Esophagus muscularis mucosa (tissue), 4 donors: ENCODE measurements at places on chromosomes 7 and 10. TPM values are rescaled to one million over a fixed set of nuclear protein-coding genes. Genes with fewer than 3 reads are reported as not detected.
A peak's percentile ranks its signal among the peaks of the same experiment; 100 is the strongest.

DNA sequence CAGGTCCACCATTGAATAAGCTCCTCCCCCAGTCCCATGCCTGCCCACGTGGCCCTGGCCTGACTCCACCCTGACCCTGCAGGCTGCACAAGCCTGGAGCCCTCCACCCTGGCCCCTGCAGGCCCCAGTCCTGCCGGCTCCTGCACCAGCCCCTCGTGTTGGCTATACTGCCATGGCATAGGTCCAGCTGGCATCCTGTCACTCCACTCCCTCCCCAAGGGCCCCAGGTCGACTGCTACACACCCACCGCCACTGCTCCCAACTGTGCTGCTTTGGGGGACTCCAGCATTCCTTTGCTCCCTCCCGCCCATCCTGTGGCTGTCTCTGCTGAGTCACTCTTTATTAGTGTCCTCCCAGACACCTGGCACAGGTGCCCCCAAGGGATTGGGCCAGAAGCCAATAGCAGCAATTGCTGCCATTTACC is 32.4 kb upstream of the HSPA12A start:
- DNase-seq = no peak
- peaks cover 8% of the 10 kb centered on the region for H3K27me3 ChIP-seq
- peaks cover 2% of the 10 kb centered on the region for H3K4me1 ChIP-seq
- no peaks in the 10 kb centered on the region for H3K36me3 ChIP-seq

DNA sequence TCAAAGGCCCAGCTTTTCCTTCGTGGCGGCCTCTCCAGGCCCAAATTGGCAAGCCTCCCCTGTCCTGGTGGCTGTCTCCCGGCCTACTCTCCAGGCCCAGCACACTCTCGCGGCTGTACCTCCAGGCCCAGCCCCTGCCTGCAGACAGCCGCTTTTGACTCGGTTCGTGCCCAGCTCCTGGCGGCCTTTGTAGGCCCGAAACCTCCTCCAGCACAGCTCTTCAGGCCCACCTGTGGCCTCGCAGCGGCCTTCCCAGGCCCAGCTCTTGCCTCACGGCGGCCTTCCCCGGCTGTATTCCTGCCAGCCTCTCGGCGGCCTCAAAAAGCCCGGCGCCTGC is 18.2 kb upstream of the TMEM248 start:
- no peak for DNase-seq
- no peaks in the 10 kb centered on the region for H3K4me1 ChIP-seq
- no peak overlapping the region for H3K27ac ChIP-seq
- H3K27me3 ChIP-seq = no peaks in the 10 kb centered on the region
- no peak overlapping the region for H3K4me3 ChIP-seq

- no peak for DNase-seq
- no peaks in the 10 kb centered on the region for H3K27me3 ChIP-seq
- H3K27ac ChIP-seq = no peak overlapping the region
- no peaks in the 10 kb centered on the region for H3K36me3 ChIP-seq
Observed at GRCh38 chr7:33421429-33421828, 292.1 kb downstream of the BBS9 start.

SYT15B gene
- total RNA-seq = 4.2 TPM

DNA sequence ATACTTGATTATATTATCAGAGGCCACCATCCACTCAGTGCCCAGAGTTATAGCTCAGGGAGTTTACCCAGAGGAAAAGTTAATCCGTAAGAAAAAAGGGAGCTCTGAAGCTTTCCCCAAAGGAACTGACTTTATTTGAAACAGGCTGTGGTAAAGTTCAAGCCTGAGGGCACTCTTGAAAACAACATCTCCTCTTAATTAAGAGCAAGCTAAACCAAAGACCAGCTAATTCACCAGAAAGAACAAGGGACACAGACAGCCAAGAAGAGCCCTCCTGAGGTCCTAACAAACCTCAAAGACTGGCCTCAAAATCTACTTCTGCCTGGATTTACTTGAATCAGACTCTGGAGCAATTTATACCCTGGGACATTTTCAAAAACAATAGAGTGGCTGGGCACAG is 159.6 kb upstream of the CHST15 start:
- no peak for DNase-seq
- peaks cover 15% of the 10 kb centered on the region for H3K4me1 ChIP-seq
- H3K27ac ChIP-seq = no peak overlapping the region
- no peaks in the 10 kb centered on the region for H3K27me3 ChIP-seq
- no peaks in the 10 kb centered on the region for H3K36me3 ChIP-seq

DNA sequence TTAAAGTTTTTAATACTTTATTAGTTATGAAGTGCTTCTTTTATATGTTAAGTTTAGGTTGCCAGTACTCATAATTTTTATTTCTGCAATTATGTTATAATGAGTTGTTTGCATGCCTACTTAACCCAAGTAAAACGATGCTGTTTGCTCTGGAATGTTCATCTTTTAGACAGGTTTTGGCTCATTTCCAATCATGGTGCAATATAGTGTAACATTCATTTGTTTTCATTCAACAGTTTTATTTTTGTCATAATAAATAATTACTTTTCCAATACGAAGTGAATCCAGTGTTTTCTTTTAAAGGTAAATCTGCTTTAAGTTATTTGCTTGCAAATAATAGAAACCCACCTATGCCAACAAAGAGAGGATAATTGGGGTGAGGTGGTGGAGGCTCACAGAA is 22.1 kb downstream of the ARL5B start:
- peaks cover 3% of the 10 kb centered on the region for H3K36me3 ChIP-seq
- no peak overlapping the region for H3K4me3 ChIP-seq
- H3K27ac ChIP-seq = no peak overlapping the region
- no peaks in the 10 kb centered on the region for H3K27me3 ChIP-seq

CDH23 gene
- 14.4 TPM for total RNA-seq

GRCh38 chr7:106501605-106502580 is 159.1 kb downstream of the CCDC71L start:
- H3K4me3 ChIP-seq = no peak overlapping the region
- H3K36me3 ChIP-seq = no peaks in the 10 kb centered on the region
- H3K4me1 ChIP-seq = no peaks in the 10 kb centered on the region
- H3K27ac ChIP-seq = no peak overlapping the region

DNA sequence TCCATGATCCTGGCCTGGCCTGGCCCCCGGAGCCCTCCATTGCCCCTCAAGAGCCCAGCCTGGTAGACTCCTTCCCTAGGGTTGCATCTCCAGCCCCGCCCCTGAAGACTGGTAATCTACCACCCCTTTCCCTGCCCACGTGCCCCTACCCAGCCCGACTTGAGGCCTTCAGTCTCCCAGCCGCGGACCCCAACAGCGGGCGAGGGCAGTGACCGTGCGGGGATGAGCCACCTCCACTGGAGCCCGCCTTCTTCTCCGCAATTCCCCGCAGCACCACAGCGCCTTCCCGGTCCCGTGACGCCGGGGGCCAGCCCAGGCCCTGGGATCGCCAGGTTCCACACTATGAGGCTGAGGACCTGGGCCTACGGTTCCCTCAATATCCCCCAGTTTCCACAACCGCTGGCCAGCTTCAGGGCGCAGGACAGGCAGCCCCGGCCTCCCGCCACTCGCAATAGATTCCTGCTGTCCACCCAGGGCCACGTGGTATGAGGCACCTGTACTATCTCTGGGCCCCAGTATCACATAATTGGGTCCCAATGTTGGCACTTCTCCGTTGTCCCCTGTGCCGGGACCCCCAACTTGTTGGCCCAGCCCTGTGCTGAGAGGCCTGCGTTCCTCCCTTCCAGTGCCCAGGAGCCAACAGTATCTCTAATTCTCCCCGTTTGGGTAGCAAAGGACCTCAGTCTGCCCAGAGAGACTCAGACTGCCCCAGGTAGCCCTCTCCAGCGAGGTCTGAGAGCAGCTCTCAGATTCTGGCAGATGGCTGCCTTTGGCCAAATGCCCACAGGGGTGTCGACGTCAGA is 1.1 kb upstream of the GPRIN2 start:
- H3K4me1 ChIP-seq = peaks cover 13% of the 10 kb centered on the region
- H3K36me3 ChIP-seq = no peaks in the 10 kb centered on the region
- peaks cover 18% of the 10 kb centered on the region for H3K27me3 ChIP-seq
- H3K4me3 ChIP-seq = no peak overlapping the region
- no peak for DNase-seq
- no peak overlapping the region for H3K27ac ChIP-seq

ABCB1 gene
- total RNA-seq = 4.2 TPM

- peaks cover 20% of the 10 kb centered on the region for H3K4me1 ChIP-seq
- peak within 1 kb of the TSS; percentile 77 for H3K4me3 ChIP-seq
- peak within 1 kb of the TSS; percentile 75 for H3K27ac ChIP-seq
- no peaks in the 10 kb centered on the region for H3K27me3 ChIP-seq
Observed at GRCh38 chr10:102869258-102870198, at the start of gene AS3MT. Gene AS3MT, plus strand, starts transcription at chr10:102869470. Its CDS starts 123 bp downstream, at chr10:102869593.

DNA sequence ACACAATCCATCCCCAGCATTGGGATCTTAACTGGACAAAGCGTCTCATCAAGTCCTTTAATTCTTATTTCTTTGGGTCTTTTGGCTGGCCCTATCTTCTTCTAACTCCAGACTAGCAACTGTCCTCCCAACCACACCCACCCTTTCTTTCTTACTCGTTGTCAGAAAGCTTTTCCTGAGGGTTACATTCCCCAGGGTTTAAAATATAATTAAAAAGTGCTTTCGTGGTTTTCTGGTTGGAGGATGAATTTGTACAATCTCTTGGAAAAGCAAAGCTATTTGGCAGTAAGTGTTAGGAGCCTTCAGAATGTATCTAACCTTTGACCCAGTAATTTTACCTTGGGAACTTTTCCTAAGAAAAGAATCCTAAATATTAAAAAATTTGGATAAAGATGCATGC is 10.4 kb upstream of the ITGB8 start:
- H3K4me3 ChIP-seq = no peak overlapping the region
- H3K27ac ChIP-seq = no peak overlapping the region
- DNase-seq = no peak

- H3K27me3 ChIP-seq = peaks cover 58% of the 10 kb centered on the region
- no peak for DNase-seq
- H3K36me3 ChIP-seq = no peaks in the 10 kb centered on the region
- H3K4me3 ChIP-seq = no peak overlapping the region
Observed at GRCh38 chr7:27254625-27255024, 12.0 kb downstream of the EVX1 start.

ZNF488 gene
- total RNA-seq = not detected

KLF14 gene
- total RNA-seq = not detected

DNA sequence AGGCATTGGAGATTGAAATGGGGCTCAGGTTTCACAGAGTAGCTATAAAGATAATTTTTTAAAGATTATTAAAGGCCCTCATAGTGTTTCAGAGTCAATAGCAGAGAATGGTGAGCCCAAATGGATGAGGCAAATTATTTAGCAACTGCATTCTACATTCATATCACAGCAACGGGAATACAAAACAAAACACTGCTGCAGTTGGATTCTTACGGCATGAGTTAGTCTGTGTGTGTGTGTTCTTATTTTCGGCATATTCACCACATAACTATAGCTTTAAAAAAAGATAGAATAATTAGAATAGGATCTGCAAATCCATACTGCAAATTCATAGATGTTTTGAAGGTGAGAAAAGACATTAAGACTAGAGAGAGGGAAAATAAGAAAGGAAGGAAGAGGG is 66.0 kb downstream of the SUGCT start:
- peaks cover 37% of the 10 kb centered on the region for H3K4me1 ChIP-seq
- no peak for DNase-seq
- no peak overlapping the region for H3K4me3 ChIP-seq
- H3K27ac ChIP-seq = peak overlapping the region; percentile 72
- no peaks in the 10 kb centered on the region for H3K27me3 ChIP-seq
- no peaks in the 10 kb centered on the region for H3K36me3 ChIP-seq

DNA sequence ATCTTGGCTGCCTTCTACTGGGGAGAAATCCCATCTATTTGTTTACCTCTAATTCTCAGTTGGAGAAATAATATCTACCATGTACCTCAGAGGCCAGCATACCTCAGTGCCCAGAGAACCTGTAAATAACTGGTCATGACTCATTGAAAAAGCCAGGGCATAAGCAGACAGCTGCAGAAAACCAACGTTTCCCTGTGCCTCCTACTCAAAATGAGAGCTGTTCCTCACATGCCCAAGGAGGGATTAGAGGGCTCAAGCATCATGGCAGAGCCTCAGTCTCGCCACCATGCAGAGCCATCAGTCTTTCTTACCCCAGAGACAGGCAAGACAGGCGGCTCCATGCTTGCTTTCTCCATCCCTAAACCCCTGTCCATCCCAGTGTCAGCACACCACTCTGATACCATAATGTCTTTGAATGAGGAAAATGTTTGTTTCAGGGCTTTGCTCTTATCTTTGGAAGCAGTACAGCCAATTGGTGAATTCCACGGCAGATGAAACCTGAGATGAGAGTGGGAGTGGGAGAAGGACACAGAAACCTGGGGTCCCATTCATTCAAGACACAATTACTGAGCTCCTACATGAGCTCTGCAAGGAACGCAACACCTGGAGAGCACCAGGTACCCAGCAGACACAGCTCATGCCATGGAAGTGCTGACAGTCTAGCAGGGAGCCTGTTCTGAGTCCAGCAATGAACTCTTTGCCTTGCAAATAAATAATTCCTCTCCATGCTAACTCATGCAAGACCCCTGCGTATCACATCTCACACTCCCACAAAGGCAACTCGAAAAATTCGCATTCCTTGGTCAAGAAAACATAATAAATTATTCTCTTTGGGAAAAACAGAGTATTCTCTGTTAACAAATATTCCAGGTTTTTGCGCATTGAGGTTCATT is 21.1 kb downstream of the PON1 start:
- H3K27ac ChIP-seq = no peak overlapping the region
- H3K36me3 ChIP-seq = no peaks in the 10 kb centered on the region
- DNase-seq = no peak
- H3K4me1 ChIP-seq = no peaks in the 10 kb centered on the region

DNA sequence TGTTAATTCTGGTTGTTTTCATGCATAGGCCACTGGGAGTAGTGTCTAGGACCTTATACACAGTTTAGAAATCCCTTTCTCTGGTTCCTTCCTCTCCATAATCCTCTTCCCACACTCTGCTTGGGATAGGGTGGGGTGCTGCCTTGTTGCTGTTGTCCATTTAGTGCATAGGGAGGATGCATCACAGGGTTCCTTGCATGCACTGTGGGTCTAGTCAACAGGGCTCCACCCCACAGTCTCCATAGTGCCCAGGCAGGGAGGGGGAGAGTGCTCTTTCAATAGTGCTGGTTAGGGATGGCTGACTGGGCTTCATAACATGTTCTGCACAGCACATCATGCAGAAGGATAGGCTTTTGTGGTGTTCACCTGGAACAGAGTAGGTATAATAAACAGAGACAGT is 81.1 kb downstream of the ARHGAP12 start:
- no peak for DNase-seq
- H3K4me3 ChIP-seq = no peak overlapping the region
- no peak overlapping the region for H3K27ac ChIP-seq
- no peaks in the 10 kb centered on the region for H3K4me1 ChIP-seq
- no peaks in the 10 kb centered on the region for H3K27me3 ChIP-seq

GRCh38 chr7:22972207-22972606 is 41.7 kb downstream of the HYCC1 start:
- no peak for DNase-seq
- H3K4me3 ChIP-seq = no peak overlapping the region
- H3K4me1 ChIP-seq = no peaks in the 10 kb centered on the region
- no peak overlapping the region for H3K27ac ChIP-seq
- no peaks in the 10 kb centered on the region for H3K27me3 ChIP-seq
- peaks cover 7% of the 10 kb centered on the region for H3K36me3 ChIP-seq
